Nasal cavity respiratory epithelium epithelial cell of viscerocranial mucosa (primary cell): ENCODE measurements at places on chromosomes 1 and 21. TPM values are rescaled to one million over a fixed set of nuclear protein-coding genes. Genes with fewer than 3 reads are reported as not detected.

RIMS3 gene
- total RNA-seq = 0.68 and 2.7 TPM in 2 replicates

IL10 gene
- not detected in 2 replicates for total RNA-seq

IRF6 gene
- 270 and 460 TPM in 2 replicates for total RNA-seq

CRYAA gene
- total RNA-seq = not detected in 2 replicates

CCDC28B gene
- 2.7 and 3.5 TPM in 2 replicates for total RNA-seq

C1orf232 gene
- not detected in 2 replicates for total RNA-seq

DAB1 gene
- total RNA-seq = 0.14 TPM in 1 of 2 replicates, not detected in the other

NPHS2 gene
- total RNA-seq = not detected in 2 replicates

MPZ gene
- under 0.01 and 0.07 TPM in 2 replicates for total RNA-seq

ROR1 gene
- total RNA-seq = 0.68 and 3.9 TPM in 2 replicates
